Activated naive CD4-positive, alpha-beta T cell treated with anti-CD3 and anti-CD28 coated beads for 36 hours (primary cell): ENCODE measurements at places on chromosomes 2 and 18.

- peaks cover 32% of the 10 kb centered on the region for H3K36me3 ChIP-seq
- peaks cover 66% of the 10 kb centered on the region for H3K4me1 ChIP-seq
- H3K27ac ChIP-seq = peak overlapping the region; percentile 69
- H3K4me3 ChIP-seq = no peak overlapping the region
Observed at GRCh38 chr2:207123776-207124391, 41.9 kb downstream of the KLF7 start.

DNA sequence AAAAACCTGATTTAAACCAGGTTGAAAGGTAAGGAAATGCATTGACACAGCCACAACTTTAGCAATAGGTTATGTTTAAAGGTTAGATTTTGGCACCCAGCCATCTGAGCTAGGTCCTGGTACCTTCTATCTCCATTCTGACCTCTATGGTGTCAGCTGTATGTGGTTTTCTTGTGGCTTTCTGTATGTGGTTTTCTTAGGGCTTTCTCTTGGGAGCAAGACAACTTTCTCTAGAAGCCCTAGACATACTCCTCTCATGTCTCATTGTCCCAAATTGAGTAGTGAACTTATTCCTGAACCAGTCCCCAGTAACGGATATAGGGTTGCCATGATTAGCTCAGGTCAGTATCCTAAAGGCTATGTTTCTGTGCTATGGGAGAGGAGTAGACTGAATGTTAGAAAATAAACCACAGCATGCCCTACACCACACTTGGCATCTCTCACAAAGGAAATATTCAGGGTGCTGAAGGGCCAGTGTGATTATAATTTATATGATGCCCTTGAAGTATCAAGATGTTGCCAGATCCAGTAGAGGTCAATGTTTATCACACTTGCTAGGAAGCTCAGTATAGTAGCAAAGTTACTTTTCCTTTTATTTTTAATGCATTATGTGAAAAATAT is 176.1 kb downstream of the CAPN13 start:
- H3K27me3 ChIP-seq = no peaks in the 10 kb centered on the region
- no peak overlapping the region for H3K27ac ChIP-seq
- H3K4me3 ChIP-seq = no peak overlapping the region

DNA sequence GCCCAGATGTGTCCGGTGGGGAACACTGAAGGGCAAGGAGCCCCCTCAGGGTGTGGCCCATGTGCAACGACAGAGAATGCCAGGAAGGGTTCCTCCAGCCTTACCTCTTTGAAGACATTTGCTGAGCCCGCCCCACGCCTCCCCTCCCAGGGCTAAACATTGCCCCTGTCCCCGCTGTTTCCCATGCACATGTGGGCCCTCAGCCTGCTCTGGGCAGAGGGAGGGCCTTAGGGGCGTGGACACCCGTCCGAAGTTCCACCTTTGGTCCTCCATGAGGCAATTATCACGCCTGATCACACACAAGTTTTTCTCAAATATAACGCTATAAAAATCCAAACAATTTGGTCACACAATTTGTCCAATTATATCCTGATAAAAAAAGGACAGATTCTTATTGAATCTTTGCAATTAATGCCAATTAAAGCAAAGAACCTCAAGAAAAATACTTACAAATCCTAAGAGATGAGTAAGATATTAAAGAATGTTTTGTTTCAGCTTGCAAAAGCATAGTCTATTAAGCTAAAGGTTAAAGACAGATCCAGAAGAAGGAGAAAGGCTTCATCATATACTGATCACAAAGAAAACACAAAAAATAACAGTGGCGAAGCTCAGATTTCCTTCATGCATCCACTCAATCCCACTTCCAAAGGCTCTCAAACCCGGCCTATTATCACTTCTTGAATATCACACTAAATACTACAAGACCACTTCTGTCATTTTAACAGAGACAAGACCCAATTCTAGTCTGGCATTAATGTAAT is 55.2 kb upstream of the LDLRAD4 start:
- peaks cover 2% of the 10 kb centered on the region for H3K36me3 ChIP-seq
- DNase-seq = no peak
- H3K4me3 ChIP-seq = no peak overlapping the region
- H3K27me3 ChIP-seq = peaks cover 8% of the 10 kb centered on the region
- no peak overlapping the region for H3K27ac ChIP-seq

DNA sequence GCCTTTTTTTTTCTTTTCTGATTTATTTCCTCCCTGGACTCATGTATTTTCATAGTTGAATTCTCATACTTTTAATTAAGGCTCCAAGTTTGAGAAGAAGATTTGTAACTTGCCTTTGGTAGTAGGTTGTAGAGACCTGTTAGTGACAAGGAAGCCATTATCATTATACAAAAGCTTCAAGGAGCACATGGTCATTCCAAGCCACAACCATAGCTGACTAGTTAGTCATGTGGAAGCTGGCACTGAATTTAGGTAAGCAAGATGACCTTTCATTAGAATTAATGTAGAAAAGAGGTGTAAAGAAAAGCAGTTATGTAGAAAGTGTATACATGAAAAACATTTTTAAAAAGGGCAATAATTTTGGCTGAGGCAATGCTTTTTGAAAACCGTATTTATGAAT is 89.7 kb downstream of the LRP1B start:
- H3K4me1 ChIP-seq = no peaks in the 10 kb centered on the region
- no peak for DNase-seq
- H3K27ac ChIP-seq = no peak overlapping the region
- no peaks in the 10 kb centered on the region for H3K36me3 ChIP-seq

- no peaks in the 10 kb centered on the region for H3K36me3 ChIP-seq
- no peak overlapping the region for H3K4me3 ChIP-seq
- H3K4me1 ChIP-seq = no peaks in the 10 kb centered on the region
Observed at GRCh38 chr18:73316513-73316912, 448.7 kb upstream of the NETO1 start.

GRCh38 chr2:146818122-146818521 is 1026.7 kb upstream of the ACVR2A start:
- H3K4me3 ChIP-seq = no peak overlapping the region
- no peaks in the 10 kb centered on the region for H3K36me3 ChIP-seq
- DNase-seq = no peak
- no peak overlapping the region for H3K27ac ChIP-seq

DNA sequence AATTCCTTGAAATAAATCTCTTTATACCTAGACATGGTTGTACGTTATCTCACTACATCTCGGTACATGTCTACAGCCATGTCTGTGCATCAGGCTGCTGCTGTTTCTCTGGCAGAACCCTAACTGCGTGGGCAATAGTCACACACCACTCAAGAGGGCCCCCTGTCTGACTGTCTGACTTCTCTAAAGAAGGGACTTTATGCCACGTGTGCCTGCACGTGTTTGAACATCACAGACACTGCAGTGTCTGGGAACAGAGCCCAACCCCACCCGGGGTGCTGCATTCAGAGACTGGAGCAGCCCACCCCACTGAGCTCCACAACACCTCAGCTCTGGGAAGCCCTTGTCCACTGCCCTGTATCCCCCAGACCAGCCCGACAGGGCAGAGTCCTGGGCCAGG is 55.0 kb downstream of the KIF1A start:
- no peak overlapping the region for H3K4me3 ChIP-seq
- no peaks in the 10 kb centered on the region for H3K4me1 ChIP-seq
- H3K27me3 ChIP-seq = no peaks in the 10 kb centered on the region
- no peak overlapping the region for H3K27ac ChIP-seq

DNA sequence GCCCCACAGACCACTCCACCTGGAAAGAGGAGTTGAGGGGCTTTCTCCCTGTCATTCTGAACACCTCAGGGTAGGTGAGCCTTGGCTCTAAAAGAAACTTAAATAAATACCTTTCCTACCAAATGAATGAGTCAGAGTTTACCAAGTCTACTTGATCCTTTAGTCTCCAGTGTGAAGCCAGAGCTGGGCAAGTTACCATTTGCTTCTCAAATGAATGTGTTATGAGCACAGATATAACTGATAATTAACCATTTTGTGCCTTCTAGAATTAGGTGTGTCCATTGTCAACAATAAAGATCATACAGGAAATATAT is 347.7 kb downstream of the KIAA1328 start:
- no peak overlapping the region for H3K4me3 ChIP-seq
- H3K27me3 ChIP-seq = no peaks in the 10 kb centered on the region
- no peaks in the 10 kb centered on the region for H3K4me1 ChIP-seq
- DNase-seq = no peak
- H3K36me3 ChIP-seq = peaks cover 30% of the 10 kb centered on the region

GRCh38 chr2:104938231-104938941 is 84.5 kb downstream of the POU3F3 start:
- H3K36me3 ChIP-seq = no peaks in the 10 kb centered on the region
- H3K4me1 ChIP-seq = peaks cover 5% of the 10 kb centered on the region
- DNase-seq = peak; percentile 61
- no peak overlapping the region for H3K4me3 ChIP-seq
- no peak overlapping the region for H3K27ac ChIP-seq

GRCh38 chr18:3653851-3654441 is 204.0 kb downstream of the TGIF1 start:
- H3K27me3 ChIP-seq = no peaks in the 10 kb centered on the region
- DNase-seq = no peak
- no peak overlapping the region for H3K27ac ChIP-seq
- H3K4me1 ChIP-seq = peaks cover 21% of the 10 kb centered on the region
- no peaks in the 10 kb centered on the region for H3K36me3 ChIP-seq
- no peak overlapping the region for H3K4me3 ChIP-seq

GRCh38 chr2:53286345-53286744 is 481.3 kb upstream of the CHAC2 start:
- no peak overlapping the region for H3K4me3 ChIP-seq
- H3K27me3 ChIP-seq = no peaks in the 10 kb centered on the region
- no peak overlapping the region for H3K27ac ChIP-seq

GRCh38 chr18:57833441-57834101 is 30.5 kb upstream of the ATP8B1 start:
- peak overlapping the region; percentile 49 for H3K4me3 ChIP-seq
- peak; percentile 66 for DNase-seq
- peaks cover 36% of the 10 kb centered on the region for H3K4me1 ChIP-seq
- H3K27me3 ChIP-seq = peaks cover 15% of the 10 kb centered on the region
- H3K36me3 ChIP-seq = peaks cover 5% of the 10 kb centered on the region

GRCh38 chr2:144071461-144071860 is 448.5 kb downstream of the ZEB2 start:
- no peaks in the 10 kb centered on the region for H3K27me3 ChIP-seq
- no peak overlapping the region for H3K4me3 ChIP-seq
- H3K36me3 ChIP-seq = no peaks in the 10 kb centered on the region
- no peak for DNase-seq
- no peaks in the 10 kb centered on the region for H3K4me1 ChIP-seq

DNA sequence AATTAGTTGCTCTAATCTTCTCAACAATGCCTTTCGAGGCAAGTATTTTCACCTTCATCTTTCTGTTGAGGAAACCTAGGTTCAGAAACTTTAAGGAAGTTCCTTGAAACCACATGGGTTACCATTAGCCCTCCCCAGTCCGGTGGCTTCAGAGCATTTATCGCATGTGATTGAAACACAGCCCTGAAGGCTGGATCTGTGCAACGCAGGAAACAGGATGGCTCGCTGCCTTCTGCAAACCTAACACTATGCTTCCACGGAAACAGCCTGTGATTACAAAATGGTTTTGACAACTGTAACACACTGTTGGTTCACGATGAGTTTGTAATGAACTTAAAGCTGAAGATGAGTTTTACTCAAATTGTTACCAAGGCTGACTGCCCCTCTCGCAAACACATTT is 68.5 kb downstream of the EPB41L3 start:
- no peaks in the 10 kb centered on the region for H3K36me3 ChIP-seq
- H3K4me3 ChIP-seq = no peak overlapping the region
- H3K4me1 ChIP-seq = peaks cover 3% of the 10 kb centered on the region
- no peak for DNase-seq
- H3K27ac ChIP-seq = no peak overlapping the region

DNA sequence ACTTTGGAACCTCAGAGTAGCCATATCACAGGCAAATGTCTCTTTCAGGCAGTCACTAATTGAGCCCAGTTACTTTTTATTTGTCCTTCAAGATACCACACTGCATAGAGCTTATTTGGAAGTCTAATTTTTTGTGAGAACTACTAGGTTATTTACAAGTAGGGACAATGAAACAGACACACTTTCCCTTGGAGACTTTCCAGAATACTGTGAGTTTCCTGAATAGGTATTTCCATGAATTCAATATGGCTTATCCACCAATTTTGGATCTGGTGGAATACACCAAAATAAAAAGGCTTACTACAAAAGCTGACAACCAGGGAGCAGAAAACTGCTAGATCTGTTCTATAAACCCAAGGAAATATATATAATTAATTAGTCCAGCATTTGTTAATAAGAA is 83.3 kb downstream of the NRXN1 start:
- no peak for DNase-seq
- no peaks in the 10 kb centered on the region for H3K4me1 ChIP-seq
- no peaks in the 10 kb centered on the region for H3K36me3 ChIP-seq
- H3K27ac ChIP-seq = no peak overlapping the region
- H3K4me3 ChIP-seq = no peak overlapping the region
- H3K27me3 ChIP-seq = no peaks in the 10 kb centered on the region

- H3K4me3 ChIP-seq = no peak overlapping the region
- no peak overlapping the region for H3K27ac ChIP-seq
- H3K4me1 ChIP-seq = peaks cover 8% of the 10 kb centered on the region
- peaks cover 9% of the 10 kb centered on the region for H3K36me3 ChIP-seq
Observed at GRCh38 chr2:10161206-10161931, 38.8 kb downstream of the RRM2 start.

GRCh38 chr18:27223526-27224291 is 38.6 kb upstream of the CHST9 start:
- DNase-seq = no peak
- no peaks in the 10 kb centered on the region for H3K27me3 ChIP-seq
- H3K4me3 ChIP-seq = no peak overlapping the region
- H3K4me1 ChIP-seq = no peaks in the 10 kb centered on the region
- H3K27ac ChIP-seq = no peak overlapping the region
- H3K36me3 ChIP-seq = no peaks in the 10 kb centered on the region

GRCh38 chr2:220374282-220374681 is 746.9 kb downstream of the SLC4A3 start:
- no peaks in the 10 kb centered on the region for H3K4me1 ChIP-seq
- no peaks in the 10 kb centered on the region for H3K27me3 ChIP-seq
- DNase-seq = no peak
- no peak overlapping the region for H3K27ac ChIP-seq
- H3K36me3 ChIP-seq = no peaks in the 10 kb centered on the region

DNA sequence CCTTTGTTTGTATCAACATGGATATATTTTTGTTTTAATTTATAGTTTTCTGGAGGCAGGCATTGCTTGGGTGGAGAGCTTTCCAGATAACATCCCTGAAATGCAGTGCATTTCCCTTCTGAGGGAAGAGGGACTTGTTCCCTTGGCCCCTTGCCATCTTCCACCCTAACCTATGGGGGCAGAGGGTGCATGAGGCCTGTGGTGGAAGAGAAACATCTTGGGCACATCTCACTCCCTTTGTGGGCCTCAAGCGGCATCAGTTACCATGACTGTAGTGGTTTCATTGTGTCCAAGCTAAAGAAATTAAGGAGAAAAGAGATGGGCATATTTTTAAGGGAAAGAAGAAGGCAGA is 5.3 kb upstream of the RPL37A start:
- no peak for DNase-seq
- no peak overlapping the region for H3K27ac ChIP-seq
- H3K4me1 ChIP-seq = peaks cover 14% of the 10 kb centered on the region
- H3K4me3 ChIP-seq = no peak overlapping the region
- H3K27me3 ChIP-seq = no peaks in the 10 kb centered on the region
